ENCODE measurements at places on chromosomes 7 and 10.

DNA sequence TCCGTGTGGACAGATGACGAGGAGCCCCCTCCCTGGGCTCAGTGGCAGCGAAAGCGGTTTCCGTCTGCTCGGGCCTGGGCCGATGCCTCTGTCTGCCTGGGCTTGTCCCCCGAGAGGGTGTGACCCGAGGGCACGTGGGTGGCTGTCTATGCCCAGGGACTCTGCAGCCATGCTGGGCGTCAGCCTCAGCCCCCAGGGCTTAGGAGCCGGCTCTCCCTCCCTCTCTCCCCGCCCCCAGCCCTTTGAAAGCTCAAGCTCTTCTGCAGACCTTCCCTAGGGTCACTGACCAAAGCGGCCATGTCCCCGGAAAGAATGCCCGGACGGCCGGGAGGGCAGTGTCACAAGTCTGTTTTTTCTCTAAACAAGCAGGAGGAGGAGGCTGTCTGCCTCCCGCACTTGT lies 7.1 kb downstream of the MICALL2 start:
- no peak for DNase-seq

- no peak for DNase-seq
Measured at GRCh38 chr7:28626221-28626620, 213.9 kb downstream of the CREB5 start.

DNA sequence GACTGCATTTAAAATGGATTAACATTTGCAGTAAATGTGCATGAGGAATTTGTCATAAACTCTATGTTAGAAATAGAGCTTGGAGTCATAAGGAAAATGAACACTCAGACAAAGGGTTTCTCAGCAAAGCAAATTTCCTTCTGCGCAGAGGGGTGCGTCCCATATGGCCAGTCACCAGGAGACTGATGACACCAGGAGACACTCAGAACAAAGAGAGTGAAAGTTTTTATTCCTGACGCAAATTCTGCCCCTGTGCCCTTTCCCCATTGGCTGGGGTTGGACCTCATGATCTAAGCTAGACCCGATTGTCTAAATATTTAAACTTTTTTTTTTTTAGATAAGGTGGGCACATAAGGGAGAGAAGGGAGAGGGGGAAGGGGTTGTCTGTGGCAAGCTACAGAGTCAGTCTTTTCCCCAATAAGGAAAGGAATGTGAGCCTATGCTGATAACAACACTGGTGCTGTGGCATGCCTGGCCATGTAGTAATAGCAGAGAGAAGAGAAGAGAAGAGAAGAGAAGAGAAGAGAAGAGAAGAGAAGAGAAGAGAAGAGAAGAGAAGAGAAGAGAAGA lies 202.0 kb downstream of the POM121L12 start:
- no peak for DNase-seq

DNA sequence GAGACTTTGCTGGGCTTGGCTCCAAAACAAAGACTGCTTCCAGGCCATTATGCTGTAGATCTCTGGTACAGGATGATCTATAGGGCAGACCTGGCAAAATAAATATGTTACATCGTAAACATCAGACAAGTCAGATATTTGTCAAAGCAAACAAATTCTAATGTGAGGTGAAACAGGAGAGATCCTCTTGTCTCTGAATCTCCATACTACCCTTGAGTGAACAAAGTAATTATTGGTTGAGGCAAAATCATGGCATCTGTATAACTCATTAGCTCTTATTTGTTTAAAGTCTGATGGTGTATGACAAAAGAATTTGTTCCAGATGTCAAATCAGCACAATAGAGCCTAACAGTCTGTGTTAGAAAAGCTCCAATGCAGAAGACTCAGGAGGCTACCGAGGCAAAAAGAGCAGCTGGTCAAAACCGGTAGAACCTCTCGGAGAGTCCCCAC lies 1291.5 kb downstream of the TYW1 start:
- no peak for DNase-seq

DNA sequence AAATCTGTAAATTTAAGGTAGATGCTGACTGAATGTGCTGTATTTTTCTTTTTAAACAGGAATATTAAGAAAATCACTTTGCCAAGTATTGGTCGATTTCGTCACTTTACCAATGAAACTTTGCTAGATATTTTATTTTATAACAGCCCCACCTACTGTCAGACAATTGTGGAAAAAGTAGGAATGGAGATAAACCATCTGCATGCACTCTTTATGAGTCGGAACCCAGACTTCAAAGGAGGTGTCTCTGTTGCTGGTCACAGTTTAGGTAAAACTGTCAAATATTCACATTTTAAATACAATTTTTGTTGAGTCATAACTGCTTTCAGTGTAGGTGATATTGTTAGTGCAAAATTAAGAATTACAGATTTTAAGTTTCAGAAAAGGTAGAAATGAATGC lies 25.2 kb downstream of the SEC23IP start:
- no peak for DNase-seq

- no peak for DNase-seq
Measured at GRCh38 chr7:155805826-155806095, 6.5 kb downstream of the SHH start.

- DNase-seq: no peak
Measured at GRCh38 chr10:116947841-116948529, 57.0 kb downstream of the SHTN1 start.

DNA sequence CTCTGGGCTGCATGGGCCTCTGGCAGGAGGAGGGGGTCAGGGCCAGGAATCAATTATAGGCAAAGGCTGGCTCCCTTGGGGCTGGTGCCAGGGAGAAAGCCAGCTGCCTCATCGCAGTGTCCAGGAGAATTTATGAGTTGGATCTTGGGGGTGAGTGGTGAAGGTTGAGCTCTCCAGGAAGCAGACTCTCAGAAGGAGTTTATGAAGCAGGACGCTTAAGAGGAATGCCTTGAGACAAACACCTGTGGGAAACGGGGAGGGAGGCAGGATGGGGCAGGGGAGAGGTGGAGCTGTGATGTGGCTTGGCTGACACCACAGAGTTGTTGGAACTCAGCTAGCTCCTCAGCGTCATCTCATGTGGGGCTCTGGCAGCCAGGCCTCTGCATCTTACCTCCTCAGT lies 428.5 kb downstream of the RPS24 start:
- DNase-seq: no peak

- DNase-seq: no peak
Measured at GRCh38 chr10:126081841-126082466, 185.6 kb downstream of the FANK1 start.

DNA sequence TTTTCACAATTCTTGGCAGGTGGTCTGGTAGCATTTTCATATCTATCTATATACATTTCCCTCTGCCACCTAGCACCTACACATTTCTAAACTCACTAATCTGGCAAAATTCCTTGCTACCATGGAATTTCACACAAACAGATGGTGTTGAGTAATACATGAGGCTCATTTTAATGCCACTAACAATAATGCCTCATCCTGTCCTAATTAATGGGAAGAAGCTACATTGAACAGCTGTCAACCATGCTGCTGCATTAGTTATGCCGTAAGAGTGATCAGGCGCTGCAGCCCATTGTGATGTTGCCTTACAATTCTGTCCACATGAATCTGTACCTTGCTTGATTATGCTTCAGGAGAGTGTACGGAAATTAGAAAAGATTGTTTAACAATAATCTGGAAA lies 23.2 kb downstream of the COL1A2 start:
- no peak for DNase-seq

GRCh38 chr10:13422800-13423199 lies 74.7 kb upstream of the SEPHS1 start:
- no peak for DNase-seq

DNA sequence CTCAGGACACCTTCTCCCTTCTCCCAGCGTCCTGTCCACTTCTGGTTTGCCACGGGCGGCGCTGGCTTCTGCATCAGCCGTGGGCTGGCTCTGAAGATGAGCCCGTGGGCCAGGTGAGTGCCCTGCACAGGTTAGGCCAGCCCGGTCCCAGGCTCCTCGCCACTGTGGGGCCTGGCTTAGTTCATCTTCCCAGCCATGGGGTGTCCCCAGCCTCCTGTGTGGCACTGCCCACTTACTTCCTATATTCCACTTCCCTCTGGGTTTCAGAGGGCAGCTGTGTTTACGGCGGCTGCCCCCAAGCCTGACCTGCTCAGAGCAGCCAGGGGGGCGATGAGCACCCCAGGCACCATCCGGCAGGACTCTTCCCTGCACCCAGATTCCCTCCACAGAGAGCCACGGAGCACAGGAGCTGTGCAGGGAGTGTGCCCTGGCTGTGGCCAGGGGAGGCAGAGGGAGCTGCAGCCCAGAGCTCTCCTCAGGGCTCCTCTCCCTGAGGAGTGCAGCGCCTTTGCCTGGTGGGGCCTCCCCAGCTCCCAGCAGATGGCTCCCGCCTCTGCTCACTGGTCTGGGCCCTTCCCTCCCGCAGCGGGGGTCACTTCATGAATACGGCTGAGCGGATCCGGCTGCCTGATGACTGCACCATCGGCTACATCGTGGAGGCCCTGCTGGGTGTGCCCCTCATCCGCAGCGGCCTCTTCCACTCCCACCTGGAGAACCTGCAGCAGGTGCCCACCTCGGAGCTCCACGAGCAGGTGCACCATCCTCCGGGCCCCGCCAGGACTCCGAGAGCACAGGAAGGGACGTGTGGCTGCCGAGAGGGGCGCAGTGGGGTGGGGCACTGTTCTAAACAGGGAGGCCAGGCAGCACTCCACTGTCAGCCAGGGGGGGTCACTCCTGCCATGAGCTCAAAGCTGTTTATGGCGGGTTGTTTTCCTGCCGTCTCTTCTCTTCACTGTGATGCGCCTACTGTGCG lies 6.4 kb downstream of the LFNG start:
- DNase-seq: no peak

DNA sequence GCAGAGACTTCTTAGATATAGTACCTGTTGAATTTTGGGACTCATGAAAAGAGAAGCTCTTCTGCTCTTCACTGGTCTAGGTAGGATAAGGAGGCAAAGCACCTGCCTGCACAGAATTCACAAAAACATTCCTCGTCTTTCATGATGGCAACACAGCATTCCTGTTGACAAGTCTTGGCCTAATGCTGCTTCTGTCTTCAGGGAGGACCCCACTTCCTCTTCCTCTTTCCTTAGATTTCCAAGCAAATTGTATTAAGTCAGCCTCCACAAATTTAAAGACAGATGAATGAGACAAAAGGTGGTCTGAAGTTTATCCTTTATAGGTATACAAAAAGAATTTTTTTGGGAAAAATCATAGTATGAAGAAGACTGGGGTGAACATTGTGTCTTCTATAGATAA lies 64.9 kb downstream of the DNAJB9 start:
- no peak for DNase-seq

DNA sequence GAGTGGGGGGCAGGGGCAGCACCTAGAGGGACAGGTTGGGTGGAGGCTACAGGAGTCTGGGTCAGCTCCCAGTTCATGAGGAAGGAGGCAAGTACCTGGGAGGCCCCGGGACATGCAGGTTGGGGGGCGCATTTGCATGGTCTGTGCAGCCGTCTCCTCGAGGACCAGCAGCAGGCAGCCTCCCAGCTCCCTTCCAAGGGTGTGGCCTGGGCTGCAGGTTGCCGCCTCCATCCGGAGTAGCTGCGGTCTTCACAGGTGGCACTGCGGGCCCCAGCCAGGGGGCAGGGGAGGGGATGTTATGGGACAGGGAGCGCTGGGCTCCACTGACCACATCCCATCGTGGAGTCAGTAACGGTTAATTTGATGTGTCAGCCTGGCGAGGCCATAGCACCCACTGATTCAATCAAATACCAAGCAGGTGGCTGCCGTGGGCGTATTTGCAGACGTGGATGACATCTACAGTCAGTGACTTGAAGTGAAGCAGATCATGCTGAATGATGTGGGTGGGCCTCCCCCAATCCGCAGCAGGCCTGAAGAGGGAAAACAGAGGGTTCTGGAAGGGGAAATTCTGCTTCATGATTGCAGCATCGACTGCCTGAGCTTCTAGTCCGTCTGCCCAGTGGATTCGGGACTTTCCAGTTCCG lies 81.6 kb downstream of the PRKAG2 start:
- DNase-seq: peak; percentile 91

GRCh38 chr10:43120929-43121314 lies 17.3 kb upstream of the CSGALNACT2 start:
- peak; percentile 34 for DNase-seq

- DNase-seq: no peak
Measured at GRCh38 chr10:78384049-78384431, 350.4 kb downstream of the RPS24 start.

DNA sequence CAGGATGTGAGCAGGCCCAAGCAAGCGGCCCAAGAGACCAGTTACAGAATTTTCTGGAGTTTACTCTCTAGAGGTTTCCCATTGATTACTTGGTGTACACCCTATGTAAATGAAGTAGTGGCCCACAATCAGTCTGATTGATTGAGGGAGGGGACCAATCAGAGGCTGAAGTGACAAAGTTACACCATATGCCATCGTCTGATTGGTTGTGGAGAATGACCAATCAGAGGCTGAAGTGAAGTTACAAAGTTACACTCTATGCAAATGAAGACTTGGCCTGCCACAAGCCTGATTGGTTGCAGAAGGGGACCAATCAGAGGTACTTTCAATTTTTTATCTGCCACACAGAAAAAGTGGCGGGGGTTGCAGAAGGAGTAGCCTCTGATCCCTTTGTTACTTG lies 83.7 kb downstream of the KIF20B start:
- DNase-seq: no peak

GRCh38 chr7:37527109-37527508 lies 78.4 kb upstream of the ELMO1 start:
- no peak for DNase-seq

GRCh38 chr10:47026301-47027107 lies 115.3 kb downstream of the PTPN20 start:
- no peak for DNase-seq

- DNase-seq: no peak
Measured at GRCh38 chr7:28364082-28364481, 48.2 kb upstream of the CREB5 start.

GRCh38 chr10:17453373-17454091 lies 863 bp downstream of the ST8SIA6 start:
- DNase-seq: peak; percentile 23

DNA sequence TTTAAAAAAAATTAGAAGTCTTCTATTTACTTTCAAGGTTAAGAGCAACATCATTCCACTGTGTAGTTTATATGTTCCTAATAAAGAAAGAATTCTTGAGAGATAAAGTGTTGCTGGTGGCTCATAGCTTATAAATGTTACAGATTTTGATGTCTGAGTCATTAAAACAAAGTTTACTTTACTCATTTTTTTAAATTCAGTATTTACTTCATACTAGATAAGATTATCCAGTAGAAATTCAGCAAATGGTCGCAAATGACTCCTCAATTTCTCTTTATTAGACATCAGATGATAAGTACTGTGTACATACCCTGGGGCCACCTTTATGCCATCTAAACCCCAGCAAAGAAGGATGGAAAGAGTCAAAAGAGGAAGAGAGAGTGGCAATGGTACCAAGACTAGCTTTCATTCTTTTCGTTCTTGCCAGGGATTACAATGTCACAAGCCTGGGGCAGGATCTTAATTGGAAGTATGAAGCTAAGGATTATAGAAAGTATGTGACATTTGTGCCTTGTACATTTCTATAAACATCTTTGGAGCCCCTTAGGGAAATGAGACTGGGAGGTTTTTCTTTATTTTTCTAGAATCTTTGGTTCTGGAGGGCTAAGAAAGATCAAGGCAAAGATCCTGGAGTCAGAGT lies 206.1 kb downstream of the CHRM2 start:
- no peak for DNase-seq

All from stimulated activated naive CD4-positive, alpha-beta T cell treated with Interleukin-2 at 50 U/mL for 16 hours (primary cell).